Regular cardiac myocyte (primary cell): ENCODE measurements at places on chromosomes 4 and X. TPM values are rescaled to one million over a fixed set of nuclear protein-coding genes. Genes with fewer than 3 reads are reported as not detected.

MID1 gene
- 10.2 and 19.7 TPM in 2 replicates for total RNA-seq

VCX3B gene
- not detected in 2 replicates for total RNA-seq

KLHL13 gene
- total RNA-seq = 3.4 and 7.1 TPM in 2 replicates

XAGE1B gene
- not detected in 2 replicates for total RNA-seq

PAGE3 gene
- total RNA-seq = not detected in 2 replicates

SERTM2 gene
- total RNA-seq = under 0.01 and 0.19 TPM in 2 replicates
